ENCODE measurements at places on chromosomes 13 and 19. TPM values are rescaled to one million over a fixed set of nuclear protein-coding genes. Genes with fewer than 3 reads are reported as not detected.

- no peak for DNase-seq
Observed at GRCh38 chr19:5889288-5889971, 14.2 kb downstream of the NDUFA11 start.

- DNase-seq: no peak
Observed at GRCh38 chr13:71828117-71828516, 38.9 kb downstream of the DACH1 start.

MUC16 gene
- 0.50 TPM for total RNA-seq

- no peak for DNase-seq
Observed at GRCh38 chr13:59774491-59774971, 389.2 kb downstream of the DIAPH3 start.

SERPINE3 gene
- not detected for total RNA-seq

- no peak for DNase-seq
Observed at GRCh38 chr13:96810104-96810503, 184.2 kb downstream of the OXGR1 start.

RABAC1 gene
- 130 TPM for total RNA-seq

DNA sequence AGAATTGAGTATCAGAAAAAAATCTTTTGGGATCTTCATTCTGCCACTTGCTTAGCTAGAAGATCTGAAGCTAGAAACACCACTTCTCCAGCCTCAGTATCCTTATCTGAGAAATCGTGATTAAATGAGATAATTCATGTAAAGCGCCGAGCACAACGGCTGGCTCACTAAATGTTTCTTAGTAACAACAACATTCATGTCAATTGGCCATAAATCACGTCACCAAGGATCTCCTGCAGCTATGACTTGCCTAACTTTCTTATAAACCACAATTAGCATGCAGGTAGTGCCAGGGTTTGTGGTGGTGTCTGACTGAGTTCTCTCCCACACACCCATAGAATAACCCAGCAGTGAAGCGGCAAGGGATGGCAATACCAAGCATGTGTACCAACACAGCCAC is 501.3 kb downstream of the EFNB2 start:
- DNase-seq: no peak

GRCh38 chr13:95020298-95020987 is 280.8 kb downstream of the ABCC4 start:
- no peak for DNase-seq

DNA sequence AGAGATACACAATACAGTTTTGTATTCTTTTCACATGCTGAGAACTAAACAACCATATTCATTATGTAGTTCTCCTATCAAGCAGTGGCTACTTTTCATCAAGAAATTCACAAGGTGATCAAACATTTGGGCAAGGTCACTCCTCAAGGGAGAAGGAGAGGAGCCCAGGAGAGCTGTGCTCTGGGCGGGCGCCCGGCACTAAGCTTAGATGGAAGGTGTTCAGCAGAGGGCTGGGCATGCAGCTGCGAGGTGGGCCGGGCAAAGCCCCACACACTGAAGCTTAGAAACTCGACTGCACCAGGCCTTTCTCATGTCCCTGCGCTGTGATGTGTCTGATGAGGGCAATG is 30.4 kb upstream of the SPACA7 start:
- no peak for DNase-seq

GRCh38 chr13:44574466-44574855 is 1.7 kb downstream of the TSC22D1 start:
- no peak for DNase-seq

FKRP gene
- 25.7 TPM for total RNA-seq

SLC39A3 gene
- total RNA-seq: 59.6 TPM
